ENCODE measurements at places on chromosomes 3 and 15.

DNA sequence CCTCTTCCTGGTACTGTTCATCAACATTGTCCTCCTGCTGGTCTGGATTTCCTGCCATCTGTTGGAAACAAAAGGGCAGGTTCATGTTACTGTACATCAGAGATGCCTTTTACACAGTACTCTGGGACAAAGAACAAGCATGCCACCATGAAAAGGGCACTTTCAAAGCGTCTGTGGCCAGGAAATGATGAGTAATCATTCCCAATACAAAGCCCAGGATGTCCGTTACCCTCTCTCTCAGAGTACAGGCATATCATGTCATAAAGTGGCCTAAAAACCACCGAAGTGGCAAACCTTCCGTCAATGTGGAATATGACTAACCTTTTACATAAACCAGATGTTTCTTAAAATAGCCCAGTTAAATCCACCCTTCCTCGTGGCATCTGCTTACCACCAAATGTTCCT lies 71.2 kb downstream of the GOLIM4 start:
- no peak for DNase-seq

- no peak for DNase-seq
Measured at GRCh38 chr3:149560617-149561016, 86.1 kb downstream of the TM4SF4 start.

DNA sequence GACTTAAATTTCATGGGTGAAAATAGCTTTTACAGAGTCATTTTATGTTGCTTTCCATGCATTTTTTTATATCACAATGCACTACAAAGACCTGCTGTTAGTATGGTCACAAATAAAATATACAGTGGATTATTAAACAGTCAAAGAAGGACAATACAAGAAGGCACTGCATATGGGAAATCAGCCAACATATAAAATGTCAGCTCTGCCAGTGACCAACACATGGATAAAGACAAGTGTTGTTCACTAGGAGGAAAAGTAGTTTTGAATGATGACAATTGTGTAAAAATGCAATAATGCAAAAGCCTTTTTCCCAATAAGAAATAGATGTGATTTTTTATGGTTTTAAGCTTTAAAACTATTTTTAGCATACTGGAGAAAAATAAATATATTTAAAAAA lies 425.3 kb upstream of the CBLB start:
- DNase-seq = no peak

GRCh38 chr3:129199366-129199765 lies 15.7 kb upstream of the CNBP start:
- DNase-seq = no peak

DNA sequence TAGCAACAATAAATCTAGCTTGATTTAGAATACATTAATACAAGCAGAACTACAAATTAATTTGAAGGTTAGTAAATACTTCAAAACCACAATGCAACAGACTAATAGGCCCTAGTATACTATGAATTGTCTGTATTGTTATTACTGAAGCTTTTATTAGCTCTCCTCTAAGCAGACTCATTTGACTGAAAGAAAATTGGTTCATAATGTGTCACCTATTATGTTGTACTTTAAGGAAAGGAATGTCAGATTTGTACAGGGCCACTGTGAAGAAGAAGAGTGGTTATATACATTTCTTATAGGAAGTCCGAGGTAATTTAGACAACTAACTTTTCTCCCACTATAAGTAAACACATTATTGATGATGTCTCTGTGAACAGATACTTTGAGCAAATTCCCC lies 954.5 kb downstream of the ZPLD1 start:
- DNase-seq = no peak

GRCh38 chr3:30811151-30811795 lies 83.2 kb downstream of the GADL1 start:
- no peak for DNase-seq

DNA sequence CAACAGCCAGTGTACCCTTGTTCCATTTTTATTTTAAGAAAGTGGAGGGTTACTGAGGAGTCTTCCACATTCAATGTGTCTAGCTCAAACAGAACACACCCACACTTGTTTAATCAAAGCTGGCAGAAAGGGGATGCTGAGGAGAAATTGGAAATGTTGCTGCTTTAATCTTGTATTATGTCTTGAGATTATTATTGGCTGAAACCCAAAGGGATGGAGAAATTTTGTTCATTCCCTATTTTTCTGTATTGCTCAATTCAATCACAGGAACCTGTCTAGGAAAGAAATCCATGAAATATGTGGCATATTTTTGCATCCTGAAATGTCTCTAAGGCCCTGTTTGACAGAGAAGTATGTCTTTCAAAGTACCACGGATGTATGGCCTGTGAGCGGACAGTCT lies 238.0 kb downstream of the MYRIP start:
- no peak for DNase-seq

- no peak for DNase-seq
Measured at GRCh38 chr3:99683465-99683864, 45.1 kb downstream of the COL8A1 start.

DNA sequence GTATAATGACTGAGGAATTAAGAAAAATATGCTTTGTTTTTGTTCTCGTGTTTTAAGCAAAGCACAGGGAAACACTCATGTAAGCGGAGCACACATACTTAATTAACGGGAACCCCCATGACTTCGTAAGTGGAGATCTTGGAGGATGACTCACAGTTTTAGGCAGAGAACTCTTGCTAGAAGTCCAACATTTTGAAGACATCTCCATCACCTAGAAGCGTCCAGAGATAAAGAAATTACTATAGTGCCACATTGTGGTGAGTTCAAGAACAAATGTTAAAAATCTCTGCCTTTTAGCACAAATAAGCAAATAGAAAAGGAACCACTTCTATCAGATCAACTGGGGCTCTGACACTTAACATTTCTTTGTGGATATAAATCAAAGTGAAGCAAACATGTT lies 194.1 kb upstream of the ARHGEF26 start:
- no peak for DNase-seq

GRCh38 chr3:197456261-197457091 lies 99.3 kb downstream of the BDH1 start:
- DNase-seq = no peak
